Activated CD8-positive, alpha-beta memory T cell treated with anti-CD3 and anti-CD28 coated beads for 48 hours (primary cell): ENCODE measurements at places on chromosomes 3 and 15.
A peak's percentile ranks its signal among the peaks of the same experiment; 100 is the strongest.

DNA sequence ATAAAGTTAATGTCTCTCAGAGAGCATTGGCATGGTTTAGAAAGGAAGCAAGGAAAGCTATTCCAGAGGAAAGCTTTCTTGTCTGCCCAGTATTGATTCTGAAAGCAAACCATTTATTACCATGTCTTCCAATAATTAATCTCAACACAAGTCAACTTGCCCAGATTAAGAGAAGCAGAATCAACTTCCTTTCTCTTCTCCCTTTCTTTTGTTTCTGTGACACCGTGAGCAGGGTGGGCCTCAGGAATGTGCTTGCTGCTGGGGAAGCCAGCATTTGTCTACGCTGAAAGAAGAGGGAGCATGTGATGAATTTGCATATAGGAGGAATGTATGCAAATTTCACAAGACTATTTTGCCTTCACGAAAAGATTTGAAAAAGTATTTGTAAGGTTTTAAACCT, 368.6 kb upstream of the ROPN1 start:
- no peak for DNase-seq

GRCh38 chr3:50551681-50552435, 15.7 kb downstream of the C3orf18 start:
- DNase-seq: no peak

DNA sequence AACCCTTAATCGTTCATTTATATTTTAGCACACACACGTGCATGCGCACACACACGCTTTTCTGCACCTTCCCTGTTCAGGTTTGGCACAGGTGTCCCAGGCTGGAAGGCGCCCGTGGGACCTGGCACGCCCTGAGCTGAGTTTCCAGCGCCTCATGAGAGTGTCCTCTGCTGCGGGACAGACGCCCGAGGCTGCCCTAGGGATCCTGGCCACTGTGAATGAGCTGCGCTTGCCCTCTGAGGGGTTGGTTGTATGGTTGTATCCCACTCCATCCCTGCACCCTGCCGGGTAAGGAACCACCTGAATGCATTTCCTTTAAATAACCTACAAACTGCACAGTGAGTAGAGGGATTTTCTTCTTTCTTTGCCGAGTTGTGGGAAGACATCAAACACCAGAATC, 12.2 kb upstream of the MEX3B start:
- DNase-seq: no peak

DNA sequence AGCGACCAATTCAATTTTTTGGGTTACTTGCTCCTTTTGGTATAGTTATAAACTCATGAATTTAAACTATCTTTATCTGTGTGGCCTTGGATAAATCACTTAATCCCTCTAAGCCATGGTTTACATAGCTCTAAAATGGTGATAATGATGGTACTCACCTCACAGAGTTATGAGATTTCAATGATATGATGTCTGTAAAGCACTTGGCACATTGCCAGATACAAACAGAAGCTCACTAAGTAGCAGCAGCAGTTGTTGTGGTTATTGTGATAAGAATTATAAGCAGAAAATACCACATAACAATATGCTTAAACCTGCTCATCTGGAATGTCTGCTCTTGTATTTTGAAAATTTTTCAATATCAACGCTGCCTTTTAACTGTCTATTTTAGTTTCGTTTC, 185.1 kb upstream of the SNTN start:
- DNase-seq: no peak

DNA sequence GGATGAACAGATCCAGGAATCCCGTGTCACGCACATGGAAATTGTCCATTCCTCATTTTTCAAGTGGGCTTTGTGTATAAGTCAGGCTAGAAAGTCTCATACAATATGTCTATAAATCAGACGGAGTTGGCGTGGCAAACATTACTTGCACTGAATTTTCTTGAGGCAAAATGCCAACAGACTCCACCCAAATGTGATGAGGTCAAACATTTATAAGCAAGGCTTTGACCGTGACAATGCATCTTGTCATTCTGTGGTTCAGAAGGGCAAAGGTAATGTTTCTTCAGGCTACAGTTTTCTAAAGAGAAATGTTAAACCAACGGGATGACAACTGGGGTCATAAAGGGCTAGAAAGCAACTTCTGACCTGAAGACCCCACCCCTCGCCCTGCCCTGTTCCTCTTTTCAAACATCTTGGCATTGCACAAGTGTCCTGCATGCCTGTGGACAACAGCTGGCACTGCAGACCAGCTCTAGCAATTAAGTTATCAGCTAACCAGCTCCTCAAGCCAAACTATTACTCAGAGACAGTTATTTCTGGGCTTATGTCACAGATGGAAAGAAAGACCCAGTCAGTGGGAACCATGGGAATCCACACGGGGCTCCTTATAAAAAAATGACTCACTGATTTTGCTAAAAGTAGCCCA, 36.5 kb upstream of the SPTBN5 start:
- DNase-seq: no peak

DNA sequence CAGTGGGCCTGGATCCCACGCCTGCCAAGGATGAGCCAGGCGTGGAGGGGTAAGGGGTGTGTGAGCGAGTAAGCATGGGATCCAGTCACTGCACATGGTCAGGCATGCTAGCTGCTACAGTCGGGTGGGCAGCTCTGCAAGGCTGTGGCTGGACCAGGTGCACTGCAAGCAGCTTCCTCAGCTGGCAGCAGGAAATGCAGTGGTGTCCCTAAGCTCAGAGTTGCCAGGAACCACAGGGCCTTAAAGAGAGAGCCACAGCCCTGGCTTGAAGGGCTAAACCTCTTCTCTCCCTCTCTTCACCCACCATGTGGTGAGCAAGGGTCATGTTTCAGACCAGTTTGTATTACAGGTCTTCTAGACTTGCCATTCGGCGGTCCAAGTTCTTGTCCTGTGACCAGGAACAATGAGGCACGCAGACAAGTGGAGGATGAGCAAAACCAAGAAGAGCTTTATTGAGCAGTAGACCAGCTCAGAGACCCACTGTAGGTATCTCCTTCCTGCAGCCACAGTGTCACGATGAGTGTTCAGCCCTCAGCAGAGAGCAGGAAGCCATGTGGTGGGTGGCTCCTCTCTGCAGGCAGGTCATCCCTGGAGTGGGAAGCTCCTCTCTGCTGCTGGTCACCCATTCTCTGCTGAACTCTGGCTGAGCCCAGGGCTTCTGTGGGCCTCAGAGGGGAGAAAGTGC, 511.9 kb downstream of the PYDC2 start:
- no peak for DNase-seq

DNA sequence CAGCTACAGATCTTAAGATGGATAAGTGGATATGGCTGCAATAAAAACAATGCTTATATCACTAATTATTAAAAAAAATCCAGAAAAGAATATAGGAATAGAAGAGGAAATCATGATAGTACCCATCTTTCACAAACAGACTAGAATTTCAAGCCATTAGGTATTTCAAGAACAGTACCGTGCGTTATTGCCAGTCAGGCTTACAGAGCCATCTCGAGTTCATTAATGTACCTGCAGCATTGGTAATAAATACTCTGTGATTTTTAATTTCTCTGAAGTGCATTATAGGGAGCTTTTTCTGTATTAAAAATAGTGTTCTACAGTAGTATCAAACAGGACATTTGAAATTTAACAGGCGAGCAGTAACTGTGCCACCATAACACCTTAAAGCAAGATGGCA, 35.7 kb downstream of the ST3GAL6 start:
- no peak for DNase-seq

DNA sequence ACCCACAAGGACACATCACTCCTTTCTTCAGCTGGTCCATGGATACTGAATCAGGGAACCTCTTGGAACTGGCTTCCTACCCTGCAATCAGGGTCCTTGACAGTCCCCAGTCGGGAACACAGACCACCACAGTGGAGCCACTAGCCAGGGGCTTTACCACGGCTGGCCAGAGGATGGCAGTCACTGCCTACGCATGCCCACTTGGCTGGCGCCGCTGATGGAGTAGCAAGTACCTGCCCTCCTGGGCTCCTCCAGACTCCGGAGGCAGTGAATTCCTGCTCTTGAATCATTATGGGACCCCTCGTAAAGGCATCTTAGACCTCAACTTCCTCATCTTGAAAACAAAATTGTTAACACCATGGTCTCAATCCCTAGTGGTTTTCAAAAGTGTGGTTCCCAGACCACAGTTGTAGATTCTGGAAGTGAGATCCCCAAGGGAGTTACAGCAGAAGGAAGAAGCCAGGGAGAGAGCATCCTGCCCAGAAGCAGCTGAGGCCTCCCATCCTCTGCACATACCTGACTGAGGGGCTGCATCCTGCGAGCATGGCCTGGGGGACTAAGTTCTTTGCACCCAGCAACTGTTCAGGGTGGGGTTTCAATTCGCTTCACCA, 9.1 kb upstream of the SKIC8 start:
- peak; percentile 42 for DNase-seq

DNA sequence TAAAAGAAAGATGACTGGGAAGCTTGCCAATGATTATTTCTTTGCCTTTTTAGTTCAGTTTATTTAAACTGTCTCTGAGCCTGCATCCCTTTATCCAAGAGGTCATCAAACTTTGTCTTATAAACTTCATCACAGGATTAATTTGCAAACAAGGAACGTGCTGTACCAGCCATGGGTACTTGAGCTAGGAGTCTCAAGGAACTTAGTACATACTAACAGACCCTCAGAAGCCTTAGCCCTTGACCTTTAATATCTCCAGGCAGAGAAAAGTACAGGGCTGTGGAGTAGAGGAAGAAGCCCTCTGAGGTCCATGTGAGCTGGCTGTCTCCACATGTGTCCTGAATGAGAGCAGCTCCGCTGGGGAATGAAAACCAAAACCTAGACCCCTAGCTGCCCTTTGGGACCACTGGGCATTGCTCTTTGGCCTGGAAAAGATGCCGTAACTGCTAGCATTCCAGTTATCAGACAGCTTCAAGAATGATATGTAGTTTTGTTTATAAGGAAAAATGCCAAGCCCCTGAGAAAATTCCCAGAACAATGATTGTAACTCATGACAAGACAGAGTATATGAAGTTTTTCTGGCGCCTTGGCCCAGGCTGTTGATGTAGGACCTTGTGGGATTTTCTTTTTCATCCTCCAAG, 92.1 kb downstream of the ASB7 start:
- DNase-seq: no peak

GRCh38 chr3:138774529-138775253, 60.0 kb downstream of the PIK3CB start:
- DNase-seq: no peak

DNA sequence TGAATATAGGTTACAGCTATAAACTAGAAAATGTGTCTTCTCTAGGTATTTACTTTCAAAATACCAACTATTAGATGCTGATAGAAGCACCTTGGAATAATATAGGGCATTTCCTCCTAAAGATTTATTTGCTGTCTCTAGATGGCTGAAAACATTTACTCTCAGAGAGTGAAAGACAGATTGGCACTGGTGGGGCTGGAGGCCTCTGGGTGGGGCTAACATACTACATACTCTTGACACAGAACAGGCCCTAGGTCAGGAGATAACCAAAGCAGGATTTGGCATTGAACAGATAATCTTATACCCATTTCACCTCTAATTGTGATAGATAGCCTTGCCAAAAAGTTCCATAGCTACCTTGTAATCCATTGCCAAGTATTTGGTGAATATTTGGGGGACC, 253.3 kb upstream of the TBC1D5 start:
- no peak for DNase-seq

DNA sequence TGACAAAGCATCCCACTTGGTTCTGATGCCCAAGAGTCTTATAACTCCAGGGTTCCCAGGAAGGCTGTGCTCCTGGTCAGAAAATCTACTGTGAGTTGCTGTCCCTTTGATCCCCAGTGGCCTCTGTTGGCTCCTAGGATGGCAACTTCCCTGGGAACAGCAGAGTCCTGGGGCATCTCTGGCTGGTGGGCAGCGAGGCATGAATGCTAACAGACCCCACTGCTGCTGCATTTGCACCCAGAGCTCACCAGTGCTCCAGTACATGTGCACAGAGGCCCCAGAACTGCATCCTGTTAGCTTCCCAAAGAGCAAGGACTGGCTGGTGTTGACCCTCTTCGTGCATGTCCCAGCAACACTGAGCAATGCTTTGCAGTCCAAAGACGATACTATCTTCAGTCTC, 15.7 kb downstream of the CAV3 start:
- no peak for DNase-seq

GRCh38 chr15:84749111-84749991, 959 bp downstream of the ZNF592 start:
- DNase-seq: no peak

DNA sequence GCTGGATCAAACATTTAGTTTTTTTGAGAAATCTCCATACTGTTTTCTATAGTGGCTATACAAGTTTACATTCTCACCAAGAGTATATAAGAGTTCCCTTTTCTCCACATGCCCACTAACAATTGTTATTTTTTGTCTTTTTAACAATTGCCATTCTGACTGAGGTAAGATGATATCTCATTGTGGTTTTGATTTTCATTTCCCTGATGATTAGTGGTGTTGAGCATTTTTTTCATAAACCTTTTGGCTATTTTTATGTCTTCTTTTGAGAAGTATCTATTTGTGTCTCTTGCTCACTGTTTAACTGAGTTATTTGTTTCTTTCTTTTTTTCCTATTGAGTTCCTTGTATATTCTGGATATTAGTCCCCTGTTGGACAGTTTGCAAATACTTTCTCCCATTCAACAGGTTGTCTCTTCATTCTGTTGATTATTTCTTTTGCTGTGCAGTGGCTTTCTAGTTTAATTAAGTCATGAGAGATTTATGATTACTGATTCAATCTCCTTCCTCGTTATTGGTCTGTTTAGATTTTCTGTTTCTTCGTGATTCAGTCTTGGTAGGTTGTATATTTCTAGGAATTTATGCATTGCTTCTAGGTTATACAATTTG, 6.7 kb upstream of the RNF13 start:
- DNase-seq: no peak
